ENCODE measurements at places on chromosomes 11 and 22.
A peak's percentile ranks its signal among the peaks of the same experiment; 100 is the strongest.

- peak; percentile 45 for DNase-seq
Observed at GRCh38 chr11:55942785-55943392, 6.7 kb upstream of the OR5I1 start.

DNA sequence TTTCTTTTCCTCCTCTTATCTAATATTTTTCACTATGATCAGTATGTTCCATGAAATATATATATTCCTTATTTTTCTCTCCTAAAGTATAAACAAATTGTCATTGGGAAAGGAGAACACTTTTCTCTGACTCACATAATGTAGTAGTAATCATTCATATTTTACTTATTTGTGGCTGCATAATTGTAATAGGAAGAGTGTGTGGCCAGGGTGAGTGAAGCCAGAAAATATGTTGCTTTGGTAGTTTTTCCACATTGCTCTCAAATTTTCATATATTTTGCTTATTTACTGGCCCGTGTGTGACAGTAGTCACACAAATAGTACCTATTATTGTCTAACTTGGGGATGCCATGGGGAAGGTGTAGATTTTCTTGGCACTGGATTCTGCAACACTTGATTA, 172.1 kb downstream of the DYNC2H1 start:
- DNase-seq, result no peak

DNA sequence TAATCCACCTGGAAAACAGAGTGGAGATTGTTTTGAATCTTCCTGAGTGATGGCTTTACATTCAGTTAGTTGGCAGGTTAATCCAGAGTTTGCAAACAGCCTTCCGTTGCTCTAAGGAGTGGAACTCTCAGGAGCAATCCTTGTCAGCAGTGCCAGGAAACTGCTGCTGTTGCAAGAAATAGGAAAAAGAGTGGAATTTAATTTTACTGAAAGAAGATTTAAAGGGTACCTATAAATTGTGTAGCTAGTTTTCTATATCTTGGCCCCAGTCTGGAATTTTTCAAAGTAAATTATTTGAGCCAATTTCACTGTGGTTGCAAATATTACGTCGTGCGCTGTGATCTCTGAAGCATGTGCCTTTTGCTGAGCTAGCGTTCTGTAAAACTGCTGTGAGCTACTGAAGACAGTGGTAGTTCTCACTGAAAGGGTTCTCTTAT, 55.5 kb upstream of the SLC5A12 start:
- DNase-seq, result no peak

GRCh38 chr11:196786-197731, 4.2 kb downstream of the SCGB1C1 start:
- no peak for DNase-seq

- DNase-seq, result no peak
Observed at GRCh38 chr22:37334859-37335805, 52.8 kb downstream of the CYTH4 start.

Data from neuronal stem cell (in vitro differentiated cells).